ENCODE measurements at places on chromosomes 3 and 15.

DNA sequence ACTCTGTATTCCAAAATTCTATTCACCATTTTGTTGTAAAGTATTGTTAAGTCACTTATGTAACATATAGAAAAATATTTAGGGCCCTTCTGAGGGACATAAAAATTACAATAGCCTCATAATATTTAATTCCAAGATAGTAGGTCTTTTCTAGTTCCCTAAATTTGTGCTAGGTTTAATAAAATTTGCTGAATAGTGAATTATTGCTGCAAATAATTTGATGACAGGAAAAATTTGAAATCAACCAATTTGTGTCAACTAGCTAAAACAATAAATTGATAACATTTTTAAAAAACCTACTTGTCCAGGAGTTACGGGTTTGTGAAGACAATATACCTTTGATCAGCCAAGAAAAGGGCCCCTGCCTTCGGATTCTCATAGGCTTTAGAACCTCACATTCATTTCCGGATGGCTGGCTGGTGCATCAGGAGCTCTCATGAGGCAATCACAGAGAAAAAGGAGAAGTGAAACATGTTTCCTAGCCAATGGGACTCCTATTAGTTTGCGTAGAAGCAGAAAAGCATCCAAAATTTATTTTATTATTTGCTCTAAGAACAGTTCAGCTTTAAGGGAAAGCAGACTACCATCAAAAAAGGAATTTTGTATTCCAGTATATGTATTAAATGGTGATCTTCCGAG lies 177.2 kb downstream of the LRRC3B start:
- DNase-seq: no peak

DNA sequence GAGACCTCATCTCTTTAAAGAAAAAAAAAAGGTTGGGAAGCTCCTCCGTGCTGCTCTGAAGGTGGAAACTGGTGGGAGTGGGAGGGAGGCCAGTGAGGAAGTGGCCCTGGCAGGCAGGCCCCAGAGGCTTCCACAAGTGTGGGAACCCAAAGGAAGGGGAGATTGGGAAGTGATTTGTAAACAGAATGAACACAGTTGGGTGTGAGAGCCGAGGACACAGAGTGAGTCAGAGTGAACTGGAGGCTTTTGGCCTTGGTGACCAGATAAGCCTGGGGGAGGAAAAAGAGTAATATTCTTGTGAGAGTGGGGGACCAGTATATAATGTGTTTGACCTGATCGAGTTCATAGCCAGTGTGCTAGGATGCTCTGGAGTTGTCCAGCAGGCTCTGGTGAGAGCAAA lies 23.0 kb downstream of the MKRN2 start:
- no peak for DNase-seq

- DNase-seq: no peak
Measured at GRCh38 chr3:60594025-60594424, 657.2 kb downstream of the FHIT start.

DNA sequence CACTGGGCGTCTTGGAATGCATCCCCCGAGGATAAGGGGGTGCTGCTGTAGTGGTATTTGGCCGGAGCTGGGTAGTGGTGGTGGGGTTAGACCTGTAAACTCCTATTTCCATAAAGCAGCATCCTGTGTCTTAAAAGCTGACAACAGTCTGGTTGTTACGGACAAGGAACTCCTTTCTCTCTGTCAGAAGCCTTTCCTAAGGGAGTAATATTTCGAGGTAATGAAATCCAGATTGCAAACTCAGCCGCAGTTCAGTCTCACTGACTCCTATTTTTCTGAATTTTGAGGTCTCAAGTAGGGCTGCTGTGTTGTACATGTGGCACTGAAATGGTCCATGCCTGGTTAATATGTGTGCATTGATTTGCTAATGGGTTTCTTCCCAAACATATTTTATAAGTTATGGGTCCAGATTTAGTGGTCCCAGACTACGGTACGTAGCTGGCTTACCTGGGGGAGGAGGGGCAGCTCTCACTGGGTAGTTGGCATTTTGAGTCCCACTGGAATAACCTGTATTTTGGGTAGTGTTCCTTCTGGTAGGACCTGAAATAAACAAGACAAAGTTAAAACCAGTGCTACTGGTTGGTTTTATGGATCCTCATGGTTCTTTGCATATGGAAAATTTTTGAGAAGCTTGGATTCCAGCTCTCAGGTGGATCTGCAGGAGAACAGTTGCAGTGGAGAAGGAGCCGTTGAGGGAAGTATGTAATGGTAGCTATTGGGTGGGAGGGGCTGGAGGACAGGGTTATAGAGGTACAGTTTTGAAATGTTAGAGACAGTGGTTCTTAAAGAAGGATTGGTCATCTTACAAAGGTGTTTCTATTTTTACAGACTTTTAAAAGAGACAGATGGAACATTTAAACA lies 48.6 kb upstream of the LDHAL6B start:
- DNase-seq: no peak

DNA sequence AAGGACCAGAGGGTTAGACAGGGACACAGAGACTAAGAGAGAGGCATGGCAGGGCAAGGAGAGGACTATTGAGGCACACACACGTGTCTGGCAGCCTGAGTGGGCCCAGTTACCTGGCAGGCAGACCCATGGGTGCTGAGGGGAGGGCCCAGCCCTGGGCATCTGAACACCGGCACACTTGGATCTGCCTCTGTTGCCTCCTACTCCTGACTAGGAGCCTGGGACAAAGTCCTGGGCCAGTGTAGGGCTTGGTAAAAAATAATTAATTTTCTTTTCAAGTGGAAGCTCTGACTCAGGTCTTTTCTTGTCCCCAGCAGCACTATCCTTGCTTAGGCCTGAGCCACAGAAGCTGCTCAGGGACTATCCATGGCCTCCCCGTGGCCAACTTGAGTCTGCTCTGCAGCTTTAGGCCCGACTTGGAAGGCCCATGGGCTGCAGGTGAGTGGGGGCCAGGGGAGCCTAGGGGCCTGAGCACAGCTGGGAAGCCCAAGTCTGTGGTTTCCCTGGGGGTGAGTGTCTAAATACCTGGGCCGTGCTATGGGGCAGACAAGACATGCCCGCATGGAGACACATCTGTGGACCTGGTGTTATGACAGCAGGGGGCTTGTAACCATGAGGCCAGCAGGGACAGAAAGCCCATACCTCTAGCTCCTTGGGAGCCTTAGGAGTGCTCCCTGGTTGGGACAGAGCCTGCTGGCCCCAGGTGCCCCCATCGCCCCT lies at the start of gene PTH1R:
Gene PTH1R, plus strand, starts transcription at position 316 of the 720 bp plus-strand sequence. CDS start 5,839 bp downstream, outside the sequence.
- DNase-seq: no peak

DNA sequence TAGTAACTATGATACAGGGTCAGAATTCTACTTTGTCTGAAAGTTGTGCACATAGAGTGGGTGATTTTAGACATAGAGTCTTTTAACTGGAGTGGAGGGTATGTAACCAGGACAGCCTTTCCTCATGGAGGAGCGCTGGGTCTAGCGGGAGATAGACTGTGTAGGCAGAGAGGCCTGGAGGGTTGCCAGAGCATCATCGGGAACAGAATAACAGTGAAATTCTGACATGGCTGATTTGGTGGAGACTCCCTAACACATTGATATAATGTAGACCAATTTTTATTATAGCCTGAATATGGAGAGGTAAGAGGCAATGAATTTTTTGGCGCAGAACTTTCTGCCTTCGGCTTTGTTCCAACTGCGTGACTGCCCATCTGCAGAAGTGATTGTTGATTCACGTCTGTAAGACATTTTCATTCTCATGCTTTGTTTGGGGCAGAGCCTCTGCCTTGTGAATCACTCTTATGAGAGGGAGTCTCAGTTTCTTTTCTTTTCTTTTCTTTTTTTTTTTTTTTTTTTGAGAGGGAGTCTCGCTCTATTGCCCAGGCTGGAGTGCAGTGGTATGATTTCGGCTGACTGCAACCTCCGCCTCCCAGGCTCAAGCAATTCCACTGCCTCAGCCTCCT lies 16.0 kb downstream of the LPP start:
- DNase-seq: no peak

DNA sequence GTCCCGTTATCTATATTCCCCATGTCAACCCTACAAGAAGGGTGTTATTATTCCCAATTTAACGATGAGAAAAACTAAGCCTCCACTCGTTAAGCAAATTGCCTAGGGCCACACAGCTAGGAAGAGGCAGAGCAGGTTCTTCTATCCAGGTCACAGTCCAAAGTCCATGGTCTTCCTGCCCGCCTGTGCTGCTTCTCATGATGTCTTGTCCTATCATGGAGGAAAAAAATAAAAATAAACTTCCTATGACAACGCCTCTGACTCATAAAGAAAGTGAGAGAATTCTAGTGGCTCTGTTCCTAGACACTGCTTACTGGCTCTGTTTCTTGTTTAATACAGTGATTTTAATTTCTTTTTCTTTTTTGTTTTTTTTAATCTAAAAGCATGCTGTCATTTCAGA lies 9.7 kb downstream of the COL8A1 start:
- DNase-seq: no peak

- DNase-seq: no peak
Measured at GRCh38 chr15:45796433-45796832, 161.6 kb downstream of the SQOR start.

DNA sequence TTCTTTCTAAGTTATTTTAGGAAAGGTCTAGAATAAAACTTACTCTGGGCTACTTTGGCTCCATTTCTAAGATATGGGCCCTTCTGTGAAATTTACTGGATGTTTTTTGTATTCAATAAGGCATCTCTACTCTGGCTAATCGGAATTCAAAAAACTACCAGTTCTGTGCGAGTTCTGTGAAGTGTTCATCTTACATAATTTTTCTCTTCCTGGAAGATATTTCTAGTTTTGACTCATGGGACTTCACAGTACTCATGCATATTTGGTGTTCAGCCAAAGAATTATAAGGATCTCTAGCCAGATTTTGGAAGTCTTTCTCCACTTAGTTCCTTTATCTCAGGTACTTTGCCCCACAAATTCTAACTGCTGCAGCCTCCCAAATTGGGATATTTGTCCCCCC lies 46.4 kb upstream of the MBNL1 start:
- DNase-seq: no peak

- no peak for DNase-seq
Measured at GRCh38 chr3:71694358-71694999, 30.7 kb downstream of the EIF4E3 start.

DNA sequence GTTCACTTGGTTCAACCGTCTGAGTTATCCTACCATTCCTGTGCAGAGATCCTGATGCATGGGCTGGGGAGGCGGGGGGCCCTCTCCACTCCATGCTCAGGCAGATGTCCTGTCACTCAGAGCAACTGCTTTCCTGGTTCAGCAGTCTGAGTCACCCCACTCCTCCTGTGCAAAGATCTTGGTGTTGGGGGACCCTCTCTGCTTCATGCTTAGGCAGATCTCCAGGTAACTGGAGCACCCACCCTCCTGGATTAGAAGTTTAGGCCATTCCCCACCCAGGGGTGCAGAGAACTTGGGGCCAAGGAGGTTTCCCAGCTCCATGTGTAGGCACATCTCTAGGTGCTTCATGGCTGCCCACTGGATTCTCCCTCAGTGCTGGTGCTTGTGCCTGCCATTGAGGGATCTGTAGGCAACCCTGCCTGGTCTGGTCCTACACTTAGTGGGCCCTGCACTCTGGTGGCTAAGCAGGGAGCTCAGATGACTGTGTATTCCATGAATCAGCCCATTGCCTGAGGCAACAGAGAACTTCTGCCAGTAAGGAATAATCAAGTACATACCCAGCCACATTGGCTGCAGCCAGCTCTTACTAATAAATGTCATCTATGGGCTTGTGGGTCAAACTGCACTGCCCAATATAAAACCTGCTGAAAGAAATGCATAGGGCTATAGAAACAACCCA lies 465.4 kb upstream of the THBS1 start:
- no peak for DNase-seq

DNA sequence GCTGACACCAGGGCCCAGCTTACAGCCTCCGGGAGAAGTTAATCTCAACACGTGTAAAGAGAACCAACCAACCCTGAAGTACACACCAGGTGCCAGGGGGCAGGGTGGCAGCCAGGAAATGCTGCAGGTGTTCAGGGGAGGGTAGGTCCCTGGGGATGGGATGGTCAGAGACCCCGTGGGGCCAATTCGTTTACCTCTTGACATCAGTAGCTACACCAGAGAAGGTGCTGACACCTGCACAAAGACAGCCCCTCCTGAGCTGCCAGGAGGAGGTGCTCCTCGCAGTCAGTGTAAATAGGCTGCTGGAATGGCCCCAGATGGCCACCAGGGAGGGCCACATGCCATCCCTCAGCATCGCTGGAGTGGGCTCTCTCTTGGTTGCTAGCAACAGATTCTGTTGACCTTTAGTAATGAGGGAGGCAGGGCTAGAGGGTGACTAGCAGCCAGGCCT lies 52.8 kb downstream of the CORO2B start:
- no peak for DNase-seq

DNA sequence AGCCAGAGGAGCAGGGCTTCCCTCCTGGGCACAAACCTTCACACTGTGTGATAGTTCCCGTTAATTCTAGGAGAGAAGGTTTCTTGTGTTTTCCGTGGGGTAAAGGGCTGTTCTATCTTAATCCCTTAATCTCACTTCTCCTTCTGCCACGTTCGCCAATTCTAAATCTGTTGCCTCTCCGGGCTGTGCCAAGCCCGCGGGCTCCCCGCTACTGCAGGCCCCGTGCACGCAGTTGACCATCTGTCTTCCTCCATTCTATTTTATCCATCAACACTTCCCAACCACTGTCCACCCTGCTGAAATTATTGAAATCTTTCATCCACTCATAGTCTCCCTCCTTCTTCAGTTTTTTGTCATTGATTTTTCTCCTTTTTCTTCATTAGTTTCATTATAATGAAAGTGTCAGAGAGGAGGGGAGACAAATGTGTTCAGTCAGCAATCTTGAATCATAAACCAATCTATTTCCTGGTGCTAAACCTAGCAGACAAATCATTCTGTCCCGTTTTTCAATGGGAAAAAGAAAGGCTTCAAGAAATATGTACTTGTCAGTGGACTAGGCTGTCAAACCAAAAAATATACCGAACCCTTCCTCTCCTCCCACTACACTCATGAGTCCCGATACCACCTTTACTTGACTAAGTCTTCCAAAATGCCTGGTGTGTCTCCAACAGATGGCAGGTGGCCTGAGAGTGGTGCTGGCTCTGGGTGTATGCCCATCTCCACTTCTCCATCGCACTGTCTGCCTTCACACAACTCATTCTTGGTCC lies 39.6 kb downstream of the SLCO2A1 start:
- DNase-seq: no peak

GRCh38 chr3:98701071-98701675 lies 62.0 kb upstream of the ST3GAL6 start:
- no peak for DNase-seq

DNA sequence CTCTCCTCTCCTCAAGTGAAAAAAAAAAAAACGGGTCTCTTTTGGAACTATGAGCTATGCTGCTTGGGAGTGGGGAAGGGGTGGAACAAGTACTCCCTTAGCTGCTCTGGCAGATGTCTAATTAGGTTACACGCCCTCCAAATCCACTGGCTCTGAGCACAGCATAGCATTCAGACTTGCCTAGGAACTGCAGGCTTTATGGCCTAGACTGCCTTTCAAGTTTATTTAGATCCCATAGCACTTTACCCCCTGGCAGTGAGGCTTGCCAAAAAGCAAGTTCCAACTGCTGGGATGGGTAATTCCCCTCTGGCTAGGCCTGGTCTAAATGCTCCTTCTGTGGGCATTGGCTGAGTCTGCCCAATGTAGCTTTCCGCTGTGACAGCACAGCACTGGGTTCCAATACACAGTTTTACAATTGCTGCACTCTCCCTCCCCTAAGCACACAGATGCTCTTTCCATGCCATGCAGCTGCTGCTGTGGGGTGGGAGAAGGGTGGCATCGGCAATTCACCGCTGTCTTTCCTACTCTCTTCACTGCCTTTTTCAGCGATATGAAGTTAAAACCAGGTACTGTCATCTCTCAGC lies 152.8 kb downstream of the KCNAB1 start:
- DNase-seq: no peak

- no peak for DNase-seq
Measured at GRCh38 chr3:36688815-36689214, 75.5 kb downstream of the DCLK3 start.
